Stimulated activated CD8-positive, alpha-beta memory T cell treated with anti-CD3 and anti-CD28 coated beads, Interleukin-4, amount 100 ng/mL, for 24 hours (primary cell): ENCODE measurements at places on chromosomes 12 and 14.
A peak's percentile ranks its signal among the peaks of the same experiment; 100 is the strongest.

DNA sequence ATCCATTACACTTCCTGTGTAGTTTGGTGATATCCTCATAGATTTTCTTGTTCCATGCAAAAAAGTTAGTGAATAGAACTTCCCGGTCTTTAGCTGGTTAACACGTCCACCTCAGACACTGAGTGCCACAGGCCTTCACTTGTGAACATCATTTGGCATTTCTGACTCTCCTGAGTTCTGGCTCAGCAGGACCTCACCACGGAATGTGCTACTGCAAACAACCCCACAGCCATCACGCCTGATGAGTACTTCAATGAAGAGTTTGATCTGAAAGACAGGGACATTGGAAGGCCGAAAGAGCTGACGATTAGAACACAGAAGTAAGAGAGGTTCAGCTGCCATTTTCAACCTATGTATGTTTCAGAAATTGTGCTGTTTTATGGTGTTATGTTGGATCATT, 20.0 kb downstream of the C12orf76 start:
- no peak for DNase-seq

GRCh38 chr14:77707355-77707723, 484 bp downstream of the ALKBH1 start:
- no peak for DNase-seq

- DNase-seq = no peak
These were observed 29.7 kb downstream of the BRAP start for GRCh38 chr12:111656016-111656415.

DNA sequence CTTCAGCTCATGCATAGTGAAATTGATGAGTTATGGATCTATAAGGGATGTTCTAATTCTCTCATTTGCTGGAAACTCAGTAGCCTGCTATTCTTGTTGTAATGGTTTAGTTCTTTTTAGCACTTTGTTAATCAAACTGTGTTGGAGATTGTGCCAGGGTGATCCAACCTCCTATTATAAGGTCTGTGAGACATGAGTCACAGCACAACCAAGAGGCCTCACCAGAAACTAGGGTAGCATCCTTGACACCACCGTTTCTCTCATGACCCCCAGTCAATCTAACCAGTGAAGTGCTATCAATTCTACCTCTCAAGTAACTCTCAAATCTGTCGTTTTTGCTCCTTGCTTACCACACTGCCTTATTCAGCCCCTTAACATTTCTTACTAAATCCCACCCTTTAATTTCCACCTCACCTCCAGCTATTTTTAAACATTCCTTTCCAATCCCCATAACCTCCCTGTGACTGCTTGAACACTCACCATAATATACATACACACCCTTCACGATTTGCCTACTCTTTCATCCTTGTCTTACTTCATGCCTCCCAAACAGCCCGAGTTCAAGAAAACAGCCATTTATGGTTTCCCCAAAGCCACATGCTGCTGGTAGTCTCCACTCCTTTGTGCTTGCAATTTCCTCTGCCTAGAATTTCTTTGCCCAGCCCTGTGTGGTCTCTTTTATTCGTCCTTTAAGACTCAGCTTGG, 53.9 kb upstream of the NUDT4 start:
- DNase-seq = no peak

- no peak for DNase-seq
These were observed 619.4 kb downstream of the CCER1 start for GRCh38 chr12:90335566-90335965.

GRCh38 chr12:56987551-56988053, 18.7 kb downstream of the ZBTB39 start:
- DNase-seq = peak; percentile 62

DNA sequence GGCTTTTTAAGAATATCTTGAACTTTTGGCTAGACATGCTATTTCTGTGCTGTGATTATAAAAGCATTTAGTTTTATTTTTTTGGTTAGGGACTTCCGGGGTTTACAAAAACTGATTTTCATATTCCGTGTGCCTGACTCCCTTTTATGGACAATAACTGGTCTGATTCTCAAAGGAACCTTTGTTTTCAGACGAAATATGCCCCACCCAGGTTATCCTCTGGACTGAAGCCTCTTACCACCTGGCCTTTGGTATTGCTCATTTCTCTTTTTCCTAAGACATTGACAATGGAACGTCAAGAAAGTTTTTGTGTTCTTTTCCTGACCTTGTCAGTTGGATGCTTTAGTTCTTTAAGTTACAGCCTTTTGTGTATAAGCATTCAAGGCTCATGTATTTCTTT, 10.8 kb downstream of the TIGAR start:
- DNase-seq = no peak

DNA sequence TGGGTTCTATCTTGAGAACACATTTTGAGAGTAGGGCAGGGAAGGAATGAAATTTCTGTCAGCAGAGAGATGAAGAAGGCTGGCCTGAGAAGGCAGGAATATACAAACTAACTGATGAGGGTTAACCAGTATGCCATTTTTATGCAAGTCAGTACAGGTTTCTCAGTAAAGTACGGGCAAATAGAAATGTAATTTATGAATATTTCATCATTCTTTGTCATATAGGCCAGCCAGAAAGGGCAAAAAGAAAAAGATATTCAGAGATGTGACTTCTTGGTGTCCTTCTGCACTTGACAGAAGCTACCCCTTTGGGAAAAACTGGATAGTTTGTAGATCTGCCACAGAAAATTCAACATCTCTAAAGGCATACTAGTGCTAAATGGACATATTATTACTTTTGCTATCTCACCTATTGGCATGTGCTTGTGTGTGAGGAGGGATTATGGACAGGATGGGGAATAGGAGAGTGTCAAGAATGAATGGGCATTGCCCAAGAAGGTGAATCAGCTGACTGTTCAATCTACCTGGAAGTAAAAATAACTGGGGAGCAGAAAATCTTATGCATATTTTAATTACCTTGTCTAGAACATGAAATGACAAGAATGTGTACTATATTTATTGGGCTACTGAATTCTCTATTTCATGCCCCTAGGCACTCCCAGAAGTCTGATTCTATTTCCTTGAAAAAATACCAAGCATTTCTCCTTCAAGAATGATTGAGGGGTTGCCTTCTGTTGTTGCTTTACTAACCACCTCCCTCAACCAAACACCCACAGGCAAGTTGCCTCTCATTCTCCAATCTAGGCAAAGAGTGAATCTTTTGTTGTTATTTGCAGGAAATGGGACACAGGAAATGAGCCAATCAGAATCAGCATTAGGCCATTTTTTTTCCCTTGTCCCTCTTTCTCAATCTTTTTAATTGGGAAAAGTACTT, 175.1 kb upstream of the SLC38A2 start:
- no peak for DNase-seq

GRCh38 chr12:124919521-124920352, 5.3 kb upstream of the UBC start:
- no peak for DNase-seq

GRCh38 chr12:13195785-13196129, 769 bp upstream of the EMP1 start:
- no peak for DNase-seq

DNA sequence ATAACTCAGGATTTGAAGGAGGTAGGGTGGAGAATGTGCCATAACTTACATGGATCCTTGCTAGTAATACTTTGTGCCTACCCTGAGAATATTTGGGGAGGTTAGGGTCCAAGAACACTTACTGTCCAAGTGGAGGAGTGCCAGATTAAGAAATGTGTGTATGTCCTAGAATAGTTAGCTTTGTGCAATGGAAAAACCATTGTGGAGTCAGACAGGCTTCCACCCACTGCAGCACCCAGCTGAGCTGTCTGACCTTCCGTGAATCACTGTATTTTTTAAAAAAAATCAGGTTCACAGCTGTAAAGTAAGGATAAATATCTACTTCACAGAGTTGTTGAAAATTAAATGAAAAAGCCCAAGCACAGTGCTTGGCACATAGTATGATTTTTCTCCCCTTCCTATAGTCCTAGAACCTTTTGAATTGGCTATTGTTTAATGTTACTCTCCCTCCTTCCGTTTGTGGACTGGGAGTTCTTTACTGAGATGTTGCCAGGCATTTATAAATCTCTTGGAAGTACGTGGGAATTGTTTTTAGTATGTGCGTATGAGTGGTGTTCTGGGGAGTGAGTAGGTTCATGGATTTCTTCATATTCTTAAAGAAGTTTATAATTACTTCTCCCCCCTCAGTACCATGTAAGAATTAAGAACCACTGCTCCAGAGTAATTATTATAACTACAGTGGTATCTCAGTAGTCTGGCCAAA, 9.2 kb downstream of the RAB21 start:
- no peak for DNase-seq

DNA sequence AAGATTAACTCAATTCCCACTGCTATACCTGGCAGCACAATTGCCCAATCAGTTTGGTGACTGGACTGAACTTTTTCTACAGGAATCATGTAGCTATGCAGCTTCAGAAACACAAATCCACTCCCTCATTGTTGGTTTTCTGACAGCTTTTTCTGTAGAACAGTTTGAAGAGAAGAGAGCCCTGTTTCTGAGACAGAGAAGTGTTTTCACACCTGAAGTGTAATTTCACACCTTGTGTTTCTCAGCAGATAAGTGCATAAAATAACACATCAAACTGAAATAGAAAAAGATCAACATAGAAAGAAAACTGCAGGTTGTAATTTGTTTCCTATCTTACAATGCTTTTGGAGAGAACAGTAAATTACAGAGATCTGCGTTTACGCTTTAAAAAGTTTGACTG, 335.6 kb downstream of the SNAPC1 start:
- DNase-seq = no peak

DNA sequence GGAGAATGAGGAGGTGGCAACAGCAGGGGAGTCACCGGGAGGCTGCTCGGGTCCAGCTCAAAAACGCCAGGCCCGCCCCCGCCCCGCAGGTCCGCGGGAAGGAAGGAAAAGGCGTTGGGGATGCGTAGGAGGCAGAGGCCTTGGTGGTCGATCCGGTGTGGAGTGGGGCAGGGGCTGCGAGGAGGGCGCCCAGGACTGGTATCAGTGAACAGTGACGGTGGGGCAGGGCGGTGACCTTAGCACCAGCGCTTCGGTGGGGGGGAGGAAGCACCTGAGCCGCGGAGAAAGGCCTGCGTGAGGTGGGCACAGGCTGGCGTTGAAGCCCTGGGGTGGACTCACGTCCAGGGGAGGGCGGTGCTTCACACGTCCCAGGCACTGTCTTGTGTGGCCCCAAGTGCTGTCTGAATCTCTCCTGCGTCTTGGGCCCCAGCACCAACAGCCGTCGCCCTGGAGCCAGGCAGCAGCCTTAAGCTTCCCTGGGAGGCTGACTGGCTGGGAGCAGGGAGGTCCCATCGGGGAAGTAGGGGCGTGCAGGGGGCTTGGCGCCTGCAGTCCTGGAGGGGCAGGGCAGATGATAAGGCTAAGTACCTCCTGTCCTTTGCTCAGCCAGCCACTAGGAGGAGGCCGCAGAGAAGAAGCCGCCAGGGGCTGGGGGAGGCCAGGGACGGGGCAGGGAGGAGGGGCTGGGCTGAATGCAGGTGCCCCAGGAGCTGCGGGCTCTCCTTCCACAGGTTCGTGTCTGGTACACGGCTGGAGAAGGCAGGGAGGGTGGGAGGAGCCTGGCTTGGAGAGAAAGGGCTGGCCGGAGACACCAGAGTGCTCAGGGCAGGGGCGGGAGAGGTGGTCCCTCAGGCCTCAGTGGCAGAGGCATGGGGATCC, 26.5 kb downstream of the ZBTB42 start:
- peak; percentile 26 for DNase-seq

DNA sequence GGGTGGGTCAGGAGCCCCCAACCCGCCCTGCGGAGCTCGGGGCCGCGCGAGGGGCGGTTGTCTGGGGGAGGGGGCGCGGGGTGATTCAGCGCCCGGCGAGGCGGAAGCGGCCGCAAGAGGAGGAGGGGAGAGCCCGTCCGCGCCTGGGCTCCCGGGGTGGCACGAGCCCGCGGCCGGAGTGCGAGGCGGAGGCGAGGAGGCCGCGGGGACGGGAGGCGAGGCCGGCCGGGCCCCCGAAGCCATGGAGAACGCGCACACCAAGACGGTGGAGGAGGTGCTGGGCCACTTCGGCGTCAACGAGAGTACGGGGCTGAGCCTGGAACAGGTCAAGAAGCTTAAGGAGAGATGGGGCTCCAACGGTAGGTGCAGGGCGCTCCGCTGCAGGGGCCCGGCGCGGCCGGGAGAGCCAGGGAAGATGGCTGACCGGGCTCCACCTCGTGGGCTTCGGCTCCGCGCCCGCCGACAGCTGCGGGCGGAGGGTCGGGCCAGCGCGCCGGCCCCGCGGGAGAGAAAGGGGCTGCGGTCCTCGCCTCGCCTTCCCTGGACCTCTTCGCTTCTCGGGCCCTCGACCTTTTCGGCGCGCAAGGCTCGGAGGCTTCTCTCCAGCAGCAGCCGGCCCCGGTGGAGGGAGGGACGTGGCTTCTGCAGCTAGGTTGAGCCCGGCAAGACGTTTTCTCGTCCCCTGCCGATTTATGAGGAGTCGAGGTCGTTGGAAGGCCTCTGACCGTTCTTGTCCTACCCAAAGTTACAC, 677 bp downstream of the ATP2A2 start:
- peak; percentile 37 for DNase-seq

DNA sequence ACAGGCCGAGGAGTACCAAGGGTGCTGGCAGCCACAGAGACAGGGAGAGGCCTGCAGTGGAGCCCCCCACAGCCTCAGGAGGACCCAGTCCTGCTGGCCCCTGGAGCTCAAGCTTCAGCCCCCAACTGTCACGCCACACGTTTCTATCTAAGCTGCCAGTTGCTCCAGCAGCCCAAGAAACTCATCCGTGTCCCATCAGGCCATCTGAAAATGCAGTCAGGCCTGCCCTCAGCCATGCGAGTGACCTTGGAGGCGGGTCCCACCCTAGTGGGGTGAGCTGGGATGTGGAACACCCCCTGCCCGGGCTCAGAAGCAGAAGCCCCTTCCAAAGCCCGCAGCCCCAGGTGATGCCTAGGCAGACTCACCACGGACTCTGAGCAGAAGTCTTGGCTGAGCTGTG, 158.9 kb downstream of the RIMBP2 start:
- DNase-seq = no peak

DNA sequence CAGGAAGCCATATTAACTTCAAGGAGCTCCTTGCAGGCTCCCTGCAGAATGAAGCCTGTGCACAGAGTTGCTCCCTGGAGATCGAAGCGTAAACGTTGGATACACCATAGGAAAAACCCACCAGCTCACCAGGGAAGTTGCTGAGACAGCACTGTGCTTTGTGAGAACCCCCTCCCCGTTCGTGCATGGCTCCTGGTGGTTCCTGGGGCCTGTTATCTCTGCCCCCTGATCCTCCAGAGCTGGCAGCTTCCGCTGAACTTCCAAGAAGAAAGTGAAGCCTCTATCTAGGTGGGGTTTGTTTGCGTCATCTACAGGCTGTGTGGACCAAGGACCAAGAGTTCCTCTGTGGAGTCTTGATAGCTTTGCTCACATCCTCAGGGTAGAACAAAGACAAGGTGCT, 2.4 kb upstream of the CCDC85C start:
- DNase-seq = no peak

DNA sequence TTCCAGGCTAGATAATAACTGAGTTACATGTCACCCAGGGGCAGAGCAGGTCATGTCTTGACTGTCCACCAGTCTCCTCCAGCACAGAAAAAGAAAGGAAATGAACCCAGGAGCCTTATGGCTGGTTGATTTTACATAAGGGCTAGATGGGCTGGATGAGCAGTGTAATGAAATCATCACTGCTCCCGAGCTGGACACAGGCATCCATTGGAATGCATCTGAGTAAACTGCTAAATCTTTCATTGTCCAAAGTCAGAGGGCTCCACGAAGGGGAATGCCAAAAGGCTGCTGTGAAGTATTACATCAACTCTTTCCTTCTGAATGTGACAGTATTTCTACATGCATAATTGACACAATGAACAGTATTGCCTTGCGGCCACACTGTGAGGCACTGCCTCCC, 30.1 kb upstream of the TSPAN11 start:
- DNase-seq = no peak

GRCh38 chr14:97946240-97946639, 1149.1 kb downstream of the VRK1 start:
- DNase-seq = no peak

- no peak for DNase-seq
These were observed 46.6 kb upstream of the BICDL1 start for GRCh38 chr12:119942386-119942785.

GRCh38 chr14:99515301-99516155, 34.3 kb downstream of the CCNK start:
- no peak for DNase-seq
